ENCODE measurements at places on chromosomes 2 and 18.

- DNase-seq: peak; percentile 83
Measured at GRCh38 chr2:15889442-15890123, 50.8 kb upstream of the MYCN start.

GRCh38 chr2:168454737-168455644 is 1.1 kb upstream of the CERS6 start:
- no peak for DNase-seq

GRCh38 chr18:28125051-28125450 is 51.9 kb downstream of the CDH2 start:
- DNase-seq: no peak

GRCh38 chr2:101232770-101233169 is 19.9 kb upstream of the CNOT11 start:
- no peak for DNase-seq

- DNase-seq: no peak
Measured at GRCh38 chr2:192124571-192124970, 70.2 kb downstream of the TMEFF2 start.

GRCh38 chr2:237698358-237698694 is 70.9 kb downstream of the LRRFIP1 start:
- no peak for DNase-seq

DNA sequence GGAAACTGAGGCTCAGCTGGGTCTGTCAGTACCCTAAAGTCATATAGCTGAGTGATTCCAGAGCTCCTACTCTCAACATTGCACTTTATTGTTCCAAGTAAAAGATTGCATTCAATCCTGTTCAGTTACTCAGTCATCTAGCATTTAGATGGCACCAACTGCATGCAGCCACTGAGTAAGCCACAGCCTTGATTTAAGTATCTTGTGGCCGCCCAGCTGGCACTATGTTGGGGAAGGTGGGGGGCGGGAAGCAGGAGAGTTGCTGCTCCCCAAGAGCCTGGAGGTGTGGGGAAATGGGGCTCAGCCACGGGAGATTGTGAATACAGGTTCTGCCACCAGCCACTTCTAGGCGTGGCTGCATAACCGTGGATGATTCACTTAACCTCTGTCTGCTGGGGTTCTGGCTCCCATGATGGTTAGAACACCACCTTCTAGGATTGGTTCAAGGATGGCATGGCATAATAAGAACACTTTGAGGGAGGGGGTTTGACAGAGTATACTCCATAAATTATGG is 17.1 kb downstream of the ZFP36L2 start:
- DNase-seq: no peak

DNA sequence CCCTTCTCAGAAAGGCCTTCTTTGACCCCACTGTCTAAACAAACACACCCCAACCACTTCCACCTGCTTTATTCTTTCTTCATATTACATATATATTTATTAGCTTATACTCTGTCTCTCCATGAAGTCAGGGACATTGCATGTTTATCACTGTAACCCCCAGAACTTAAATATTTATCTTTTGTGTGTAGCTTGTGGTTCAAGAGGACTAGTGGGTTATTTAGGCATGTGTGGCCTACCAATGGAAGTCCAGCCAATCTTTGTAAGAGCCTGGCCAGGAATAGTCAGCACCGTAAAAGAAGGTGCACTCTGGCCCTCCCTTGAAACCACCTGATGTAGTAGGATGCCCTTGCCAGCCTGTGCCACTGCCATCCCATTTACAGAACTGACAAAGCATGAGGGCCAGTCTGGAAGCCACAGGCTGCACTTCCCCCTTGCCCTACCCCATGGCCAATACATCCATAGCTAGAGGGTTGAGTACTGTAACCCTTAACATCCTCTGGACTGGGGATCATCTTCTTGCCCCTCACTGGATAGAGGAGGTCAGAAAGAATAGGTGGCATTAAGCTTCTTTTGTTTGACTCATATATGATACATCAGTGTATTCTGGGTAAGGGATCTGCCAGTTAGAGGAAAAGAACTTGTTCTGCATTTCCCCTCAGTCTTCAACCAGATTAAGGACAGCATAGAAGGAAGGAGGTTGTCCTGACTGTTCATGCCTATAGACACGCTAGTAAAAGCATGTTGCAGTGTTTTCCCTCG is 4.9 kb downstream of the NEMP2 start:
- no peak for DNase-seq

DNA sequence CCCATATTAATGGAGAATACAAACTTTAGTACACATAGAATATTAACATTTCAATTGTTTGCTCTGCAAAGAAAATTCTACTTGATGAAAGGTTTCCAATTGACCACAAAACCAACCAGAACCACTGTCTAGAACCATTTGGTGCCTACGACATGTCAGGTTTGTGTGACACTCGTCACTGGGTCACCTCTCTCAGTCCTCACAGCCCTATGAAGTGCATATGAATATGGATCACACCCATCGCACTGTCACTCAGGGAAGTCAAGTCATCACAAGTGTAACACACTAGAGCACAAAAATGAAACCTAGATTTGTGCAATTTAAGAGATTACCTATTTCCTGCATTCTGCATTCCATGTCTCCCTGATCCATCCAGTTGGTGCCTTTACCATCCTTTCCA is 43.7 kb downstream of the PTPN2 start:
- DNase-seq: no peak

DNA sequence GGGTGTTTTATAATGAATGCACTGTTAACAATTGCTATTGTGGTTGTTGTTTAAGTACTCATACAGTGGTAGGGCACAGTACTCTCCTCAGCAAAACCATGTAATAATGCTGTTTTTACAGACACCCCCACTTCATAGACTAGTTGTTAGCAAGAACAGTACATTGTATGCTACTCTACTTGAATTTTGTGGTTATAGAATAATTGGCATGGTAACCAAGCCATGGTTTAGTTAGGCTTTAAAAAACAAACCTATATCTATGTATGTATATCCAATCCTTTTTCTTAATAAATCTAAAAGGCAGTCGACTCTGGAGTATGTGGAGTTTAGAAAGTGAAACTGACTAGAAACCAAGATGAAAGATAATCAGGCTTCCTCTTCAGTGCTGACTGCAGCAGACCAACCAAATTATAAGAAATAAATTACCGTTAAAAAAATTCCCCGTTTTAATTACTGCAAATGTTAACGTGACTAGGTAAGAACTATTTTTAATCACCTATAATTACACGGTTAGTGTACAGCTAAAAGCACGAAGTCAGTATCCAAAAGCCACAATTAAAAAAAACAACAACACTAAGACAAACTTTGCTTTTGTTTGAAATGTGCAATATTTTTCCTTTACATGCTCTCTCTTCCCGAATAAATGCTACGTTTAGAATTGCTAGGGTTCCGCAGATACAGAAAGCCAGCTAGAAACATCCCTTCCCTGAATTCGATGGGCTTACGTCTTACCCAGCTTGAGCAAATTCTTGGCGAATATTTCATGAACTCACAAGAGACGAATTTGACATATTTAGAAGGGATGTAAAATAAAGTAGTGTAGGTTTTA is 113.3 kb upstream of the SERTAD2 start:
- DNase-seq: peak; percentile 41

DNA sequence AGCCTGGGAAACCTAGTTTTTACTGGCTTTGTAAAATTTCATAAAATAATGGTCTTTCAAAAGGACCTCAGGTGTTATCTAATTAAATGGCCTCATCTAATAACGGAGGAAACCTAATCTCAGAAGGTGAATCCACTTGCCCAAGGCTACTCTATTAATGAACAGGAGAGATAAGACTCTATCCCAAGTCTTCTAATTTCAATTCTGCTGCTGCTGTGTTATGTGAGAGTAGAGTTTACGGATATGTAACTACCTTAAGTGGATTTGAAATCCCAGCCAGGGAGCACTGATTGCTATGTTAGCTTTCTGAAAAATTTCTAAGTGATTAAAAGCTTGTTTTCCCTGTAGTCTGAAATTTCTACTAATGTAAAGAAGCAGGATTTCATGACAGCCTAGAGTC is 17.2 kb upstream of the ADCY3 start:
- DNase-seq: no peak

DNA sequence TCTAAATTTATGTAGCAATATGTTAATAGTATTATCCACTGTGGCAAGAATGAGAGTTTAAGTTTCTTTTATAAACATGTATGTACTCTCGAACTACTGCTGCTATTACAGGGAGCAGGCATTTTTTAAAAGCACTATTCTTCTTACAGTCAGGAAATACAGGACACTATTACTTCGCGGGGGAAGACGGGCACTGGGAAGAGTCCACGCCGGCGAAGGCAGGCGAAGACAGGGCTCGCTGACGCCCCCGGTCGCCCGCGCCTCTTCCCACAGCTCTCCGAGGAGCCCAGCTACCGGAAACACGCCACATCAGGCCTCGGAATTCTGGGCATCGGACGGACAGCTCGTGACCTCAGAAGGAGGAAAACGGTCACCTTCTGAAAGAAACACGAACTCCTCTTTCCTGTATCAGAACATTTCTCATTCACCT is 90.2 kb downstream of the FAM161A start:
- peak; percentile 94 for DNase-seq

DNA sequence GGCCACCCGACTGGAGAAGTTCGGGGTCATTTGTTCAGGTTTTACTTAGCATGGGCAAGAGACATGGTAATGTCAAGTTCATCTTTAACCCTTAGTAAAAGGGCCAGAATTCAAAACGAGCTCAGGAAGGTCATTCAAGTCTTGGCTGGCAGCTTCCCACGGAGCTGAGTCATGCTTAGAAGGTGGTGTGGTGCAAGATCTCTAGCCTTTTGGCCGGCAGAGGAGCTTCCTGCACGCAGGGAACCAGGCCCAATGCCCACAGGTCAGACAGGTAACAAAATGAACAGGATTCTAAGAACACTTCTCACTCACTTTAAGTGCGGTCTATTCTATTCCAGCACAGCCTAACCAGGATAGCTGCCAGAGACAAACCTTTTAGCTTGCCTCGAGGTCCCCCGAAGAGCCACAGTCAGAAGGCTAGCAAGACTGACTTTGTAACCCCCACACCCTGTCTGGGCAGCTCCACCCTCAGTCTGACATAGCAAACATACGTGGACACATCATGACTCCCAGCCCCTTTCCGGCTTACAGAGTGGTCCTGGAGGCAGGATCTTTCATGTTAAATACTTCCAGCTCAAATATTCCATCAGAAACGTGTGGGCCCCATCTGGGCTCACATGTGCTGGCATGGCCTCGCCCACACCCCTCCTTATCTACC is 292.7 kb downstream of the BCL11A start:
- DNase-seq: no peak

DNA sequence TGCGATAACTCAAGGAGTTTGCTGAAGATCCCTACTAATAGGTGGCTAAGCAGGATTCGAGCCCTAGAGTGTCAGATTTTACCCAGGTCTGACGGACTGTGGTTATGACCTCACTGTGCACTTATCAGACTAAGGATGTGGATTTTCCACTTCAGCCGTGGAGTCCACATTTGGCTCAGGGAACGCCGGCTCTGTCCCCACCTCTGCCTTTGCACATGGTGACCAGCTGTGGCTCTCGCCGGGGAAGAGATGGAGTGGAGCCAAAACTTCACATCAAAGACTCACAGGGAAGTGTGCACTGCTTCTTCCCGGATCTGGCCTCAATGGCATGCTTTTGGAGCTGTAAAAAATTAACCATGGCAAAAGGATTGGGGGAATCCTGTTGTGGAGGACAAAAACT is 249.3 kb upstream of the APCDD1 start:
- peak; percentile 34 for DNase-seq

GRCh38 chr2:207423886-207424285 is 105.9 kb upstream of the CREB1 start:
- DNase-seq: no peak

DNA sequence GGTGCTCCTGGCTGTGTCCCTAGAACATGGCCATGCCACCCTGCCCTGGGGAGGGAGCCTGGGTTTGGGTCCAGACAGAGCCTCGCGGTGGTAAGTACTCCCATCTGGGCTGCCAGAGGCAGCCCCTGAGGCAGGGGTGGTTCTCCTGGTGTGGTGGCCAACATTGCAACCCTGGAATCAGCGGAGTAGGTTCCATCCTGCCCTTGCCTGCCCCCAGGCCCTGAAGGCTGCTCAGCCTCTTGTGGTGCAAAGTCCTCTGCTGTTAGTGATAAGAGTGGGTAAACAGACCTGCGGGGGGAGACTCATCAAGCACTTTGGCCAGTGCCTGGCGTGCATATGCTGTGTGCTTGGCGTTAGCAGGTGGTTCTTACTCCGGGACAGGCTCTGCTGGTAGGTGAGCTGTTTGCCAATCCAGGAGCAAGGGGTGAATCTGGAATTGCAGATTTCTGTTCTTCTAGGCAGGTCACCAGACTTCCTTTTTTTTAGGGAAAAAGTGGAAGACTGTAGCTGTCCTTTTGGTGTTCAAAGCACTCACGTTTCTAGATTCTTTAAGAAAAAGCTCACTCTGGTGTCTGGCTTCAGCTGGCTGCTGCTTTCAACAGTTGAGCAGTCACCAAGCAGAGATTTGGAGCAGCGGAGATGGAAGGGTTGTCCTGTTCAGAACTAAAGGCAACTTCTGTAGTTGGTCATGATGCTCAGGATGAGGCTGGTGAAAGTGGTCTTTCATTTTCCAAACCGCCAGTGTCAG is 3.2 kb downstream of the CNNM3 start:
- DNase-seq: no peak

GRCh38 chr18:48540251-48541025 is 1.6 kb downstream of the CTIF start:
- peak; percentile 84 for DNase-seq

GRCh38 chr18:24831871-24832665 is 371.6 kb downstream of the HRH4 start:
- peak; percentile 53 for DNase-seq

GRCh38 chr18:37166491-37166890 is 337.6 kb downstream of the KIAA1328 start:
- no peak for DNase-seq

Data from eye (tissue), 1 donor.